MCF 10A (cell line): ENCODE measurements at places on chromosomes 5 and 9. TPM values are rescaled to one million over a fixed set of nuclear protein-coding genes. Genes with fewer than 3 reads are reported as not detected.

GRCh38 chr9:76151267-76151666, 243.0 kb downstream of the RFK start:
- no peak for DNase-seq

DNA sequence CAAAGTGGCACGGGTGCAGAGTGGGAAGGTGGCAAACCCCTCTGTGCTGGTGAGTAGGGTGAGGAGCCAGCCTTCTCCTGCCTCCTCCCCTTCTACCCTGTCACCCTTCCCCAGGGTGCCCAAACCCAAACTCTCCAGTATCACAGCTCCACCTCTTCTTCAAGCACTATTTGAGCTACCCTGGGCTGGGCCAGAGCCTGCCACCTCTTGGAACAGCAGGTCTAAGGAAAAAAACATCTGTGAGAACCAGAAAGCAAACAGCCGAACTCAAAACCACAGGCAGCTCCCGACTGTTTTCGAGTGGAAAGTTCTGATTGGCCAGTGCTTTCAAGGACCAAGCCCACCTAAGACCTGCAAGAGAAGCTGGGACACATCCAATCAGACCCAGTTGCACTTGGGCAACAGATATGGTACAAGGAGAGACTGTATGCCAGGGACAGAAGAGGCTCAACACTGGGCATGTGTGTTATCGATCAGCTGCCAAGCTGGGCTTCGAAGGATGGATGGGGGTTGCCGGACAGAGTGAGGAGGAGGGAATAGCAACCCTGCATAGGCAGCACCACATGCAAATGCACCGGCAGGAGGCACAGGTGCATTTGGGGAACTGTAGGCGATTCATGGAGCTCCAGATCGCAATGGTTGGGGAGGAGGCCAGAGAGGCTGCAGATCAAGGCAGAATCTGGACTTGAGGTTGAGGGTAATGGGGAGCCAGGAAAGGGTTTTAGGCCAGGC, 19.7 kb downstream of the ACSL6 start:
- DNase-seq = no peak

COL15A1 gene
- total RNA-seq = not detected in 2 replicates

PCDHGA10 gene
- total RNA-seq = 1.4 TPM in 2 replicates

DNA sequence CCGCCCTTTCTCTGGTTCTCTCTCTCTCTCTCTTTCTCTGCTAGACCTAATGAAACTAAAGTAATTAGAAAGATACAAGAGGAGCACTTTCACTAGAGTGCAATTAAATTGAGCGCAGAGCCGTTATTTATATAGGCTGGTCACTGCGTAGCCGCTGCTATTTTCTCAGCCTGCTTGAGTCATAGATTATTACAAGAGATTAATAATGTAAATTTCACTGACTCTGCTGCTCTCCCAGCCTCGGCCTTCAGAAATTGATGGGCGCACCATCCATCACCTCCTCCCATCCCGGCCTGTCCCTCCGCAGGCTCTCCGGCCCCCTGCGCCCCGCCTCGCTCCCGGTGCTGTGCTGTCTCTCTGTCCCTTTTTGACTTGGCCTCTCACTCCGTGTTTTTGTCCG, 268.0 kb upstream of the MVB12B start:
- no peak for DNase-seq

- no peak for DNase-seq
Observed at GRCh38 chr5:133116601-133117000, 64.8 kb downstream of the HSPA4 start.

GRCh38 chr5:57406641-57407040, 76.0 kb downstream of the ACTBL2 start:
- no peak for DNase-seq

GRCh38 chr5:8913522-8913921, 632.4 kb downstream of the SEMA5A start:
- no peak for DNase-seq

CTNND2 gene
- total RNA-seq = not detected in 2 replicates

DNA sequence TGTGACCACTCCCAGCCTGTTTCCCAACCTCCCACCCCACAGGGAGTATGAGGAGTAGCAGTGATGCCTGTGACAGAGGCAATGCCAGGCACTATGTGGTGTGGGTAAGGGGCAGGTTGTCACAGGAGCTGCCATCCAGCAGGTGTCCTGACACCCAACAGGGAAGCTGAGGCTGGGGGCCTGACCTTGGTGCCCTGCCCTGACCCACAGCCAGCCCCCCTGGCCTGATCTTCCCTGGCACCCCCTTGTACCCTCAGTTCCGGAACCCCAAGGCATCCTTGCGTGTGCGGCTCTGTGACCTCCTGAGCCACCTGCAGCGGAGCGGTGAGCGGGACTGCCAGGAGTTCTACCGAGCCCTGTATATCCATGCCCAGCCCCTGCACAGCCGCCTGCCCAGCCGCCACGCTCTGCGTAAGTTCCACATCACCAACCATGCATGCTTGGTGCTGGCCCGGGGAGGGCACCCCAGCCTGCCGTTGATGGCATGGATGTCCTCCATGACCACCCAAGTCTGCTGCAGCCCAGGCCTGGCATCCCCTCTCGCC, 14.4 kb downstream of the CARD19 start:
- DNase-seq = no peak

DNA sequence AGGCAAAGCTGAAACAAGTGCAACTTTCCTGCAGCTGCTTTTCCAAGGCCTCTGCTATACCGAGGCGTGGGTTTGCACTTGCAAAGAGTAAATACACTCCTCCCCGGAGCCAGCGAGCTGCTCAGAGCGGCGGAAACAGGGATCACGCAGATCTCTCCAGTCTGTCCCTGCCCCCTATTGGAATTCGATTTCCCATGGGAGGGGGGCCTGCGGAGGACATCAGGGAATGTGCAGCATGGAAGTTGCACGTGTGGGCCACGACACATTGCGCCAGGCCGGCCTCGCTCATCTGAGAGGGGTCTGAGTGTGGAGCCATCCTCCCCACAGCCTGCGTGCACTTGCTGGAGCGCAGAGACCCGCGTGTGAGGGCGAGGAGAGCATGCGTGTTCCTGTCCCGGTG, 104.3 kb upstream of the PHYKPL start:
- DNase-seq = no peak

DNA sequence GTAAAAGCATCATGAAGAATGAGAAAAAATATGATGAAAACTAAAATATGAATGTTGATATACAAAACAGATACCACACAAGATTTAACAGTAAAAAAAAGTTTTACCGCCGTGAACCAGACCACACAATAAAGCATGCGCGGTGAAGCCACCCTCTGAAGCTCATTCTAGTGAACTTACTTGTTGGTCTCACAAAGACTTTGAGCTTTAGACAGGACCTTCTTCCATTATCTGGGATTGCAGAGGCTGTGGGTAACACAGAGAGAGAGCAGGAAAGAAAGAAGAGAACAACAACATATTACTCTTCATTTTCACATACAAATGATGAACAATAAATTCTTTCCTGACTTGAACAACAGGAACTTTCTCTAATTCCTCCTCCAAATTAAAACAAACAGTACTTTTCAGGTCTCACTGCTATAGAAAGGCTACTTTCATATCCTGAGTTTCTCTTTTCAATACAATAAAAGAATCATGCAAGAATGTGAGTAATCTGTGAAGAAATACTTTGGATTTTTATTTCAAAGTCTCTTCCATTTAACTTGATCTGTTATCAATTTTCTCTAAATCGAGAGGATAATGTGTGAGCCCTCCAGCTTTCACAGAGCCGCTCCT, 283.1 kb downstream of the EFNA5 start:
- no peak for DNase-seq

DNA sequence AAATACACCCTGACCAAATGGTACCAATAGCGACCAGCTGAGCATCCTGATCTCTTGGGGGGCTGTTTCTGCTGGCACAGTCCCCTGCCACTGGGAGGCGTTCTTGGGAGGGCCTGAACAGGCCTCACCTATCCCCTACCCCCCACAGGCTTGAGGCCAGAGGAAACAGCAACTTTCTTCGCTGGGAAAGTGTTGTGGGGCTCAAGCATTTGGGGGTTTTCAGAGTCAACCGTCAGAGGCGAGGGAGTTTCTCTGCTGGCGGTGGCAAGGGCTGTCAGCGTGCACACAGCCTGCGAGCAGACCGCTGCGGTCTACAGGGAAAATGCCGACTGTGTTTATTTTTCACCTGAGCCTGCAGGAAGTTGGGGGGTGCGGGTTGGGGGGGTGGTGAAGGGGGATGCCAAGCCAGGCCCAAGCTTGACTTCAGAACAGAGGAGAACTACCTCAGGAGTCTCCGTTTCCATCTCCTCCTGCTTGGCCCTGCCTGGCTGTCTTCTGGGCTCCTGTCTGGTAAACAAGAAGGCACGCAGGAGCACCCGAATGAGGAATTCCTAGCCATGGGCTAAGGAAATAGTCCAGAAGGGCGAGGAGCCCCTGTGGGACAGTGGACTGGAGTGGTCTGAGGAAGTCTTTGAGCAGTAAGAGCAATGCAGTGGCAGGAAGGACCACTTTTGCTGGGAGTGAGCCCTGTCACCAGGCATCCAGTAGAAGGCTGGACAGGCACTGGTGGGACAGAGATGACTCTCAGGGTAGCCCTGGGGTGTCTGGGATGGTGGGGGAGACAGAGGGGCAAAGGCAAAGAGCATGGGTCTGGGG, 18.1 kb downstream of the TCF7 start:
- no peak for DNase-seq

DNA sequence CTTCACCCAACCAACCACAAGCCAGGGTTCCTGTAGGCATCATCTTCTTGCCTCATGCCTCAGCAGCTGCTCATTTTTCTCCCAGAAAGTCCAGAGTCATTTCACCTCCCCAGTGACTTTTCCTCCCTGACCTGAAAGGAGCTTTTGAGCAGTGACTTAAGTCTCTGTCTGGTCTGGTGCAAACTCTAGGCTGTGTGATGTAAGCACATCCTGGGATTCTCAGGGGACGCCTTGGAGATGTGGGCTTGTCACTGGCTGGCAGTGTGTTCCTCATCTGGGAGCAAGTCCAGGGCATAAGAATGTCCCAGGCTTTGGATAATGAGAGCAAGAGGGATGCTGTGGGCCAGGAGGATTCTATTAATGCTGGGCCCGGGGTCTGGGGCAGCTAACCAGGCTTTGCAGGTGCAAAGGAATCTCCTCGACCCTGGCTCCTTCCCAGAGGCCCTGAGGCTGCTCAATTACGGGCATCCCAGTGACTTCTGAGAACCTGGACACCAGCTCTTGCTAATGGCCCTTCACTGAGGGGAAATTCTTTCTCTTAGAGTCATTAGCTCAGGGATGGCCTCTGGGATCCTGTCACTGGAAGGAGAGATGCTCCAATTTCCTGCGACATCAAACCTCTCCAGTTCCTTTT, 211.0 kb upstream of the PANK3 start:
- DNase-seq = no peak

MEIKIN gene
- total RNA-seq = not detected in 2 replicates

PPIP5K2 gene
- total RNA-seq = 29.7 and 35.5 TPM in 2 replicates

PCDHGA12 gene
- 0.79 and 0.91 TPM in 2 replicates for total RNA-seq

NUDT12 gene
- 11.4 and 11.5 TPM in 2 replicates for total RNA-seq

DNA sequence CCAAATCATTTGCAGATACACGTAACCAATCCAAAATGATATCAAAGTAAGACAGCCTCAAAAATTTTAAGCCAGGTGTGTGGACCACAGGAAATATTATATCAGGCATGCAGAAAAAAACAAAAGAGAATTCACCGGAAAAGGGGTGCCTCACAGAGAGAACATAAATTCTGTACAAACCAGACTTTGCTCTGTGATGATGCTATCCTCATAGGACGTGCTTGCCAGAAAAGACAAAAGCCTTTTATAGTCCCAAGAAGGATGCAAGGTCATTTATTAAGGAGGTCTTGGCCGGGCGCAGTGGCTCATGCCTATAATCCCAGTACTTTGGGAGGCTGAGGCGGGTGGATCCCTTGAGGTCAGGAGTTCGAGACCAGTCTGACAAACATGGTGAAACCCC, 16.8 kb upstream of the ATP6V1G1 start:
- DNase-seq = no peak

GRCh38 chr5:156379206-156379605, 52.2 kb downstream of the SGCD start:
- no peak for DNase-seq

DNA sequence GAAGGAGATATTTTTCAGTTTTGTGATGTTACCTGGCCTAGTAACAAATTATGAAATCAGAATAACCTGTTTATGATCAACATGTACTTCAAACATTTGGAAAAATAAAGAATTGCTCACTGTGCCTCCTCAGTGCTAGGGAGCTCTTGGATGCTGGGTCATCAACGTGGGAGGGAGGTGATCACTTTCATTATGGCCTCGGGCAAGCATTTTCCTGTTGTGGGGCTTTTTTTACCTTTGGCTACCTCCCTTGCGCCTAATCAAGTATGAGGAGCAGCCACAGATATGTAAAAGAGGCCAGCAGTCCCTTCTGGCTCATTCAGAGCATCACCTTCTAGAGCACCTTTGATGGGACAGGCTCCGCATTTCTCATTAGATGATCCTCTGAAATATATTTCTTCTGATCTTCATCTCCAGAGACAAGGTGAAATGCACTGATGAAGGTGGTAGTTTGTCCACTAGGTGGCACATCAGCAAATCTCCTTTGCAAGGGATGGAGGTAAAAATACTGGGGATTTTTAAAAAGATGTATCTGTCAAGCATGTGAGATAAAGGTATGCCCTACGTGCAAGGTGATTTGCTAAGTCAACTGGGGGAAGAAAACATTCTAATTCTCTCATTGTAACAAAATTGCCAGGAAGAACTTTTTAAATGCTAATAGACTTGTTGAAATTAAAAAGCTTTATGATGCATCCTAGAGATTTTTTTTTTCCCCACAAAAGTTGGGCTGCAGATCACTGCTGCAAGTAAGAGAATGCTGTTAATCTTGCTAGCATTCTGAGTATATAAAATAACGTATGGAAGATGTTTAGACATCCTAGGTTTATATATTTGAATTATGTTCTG, 218.2 kb downstream of the MAST4 start:
- peak; percentile 69 for DNase-seq

GRCh38 chr9:90706230-90706629, 63.6 kb upstream of the DIRAS2 start:
- no peak for DNase-seq

GDA gene
- not detected in 2 replicates for total RNA-seq

DNA sequence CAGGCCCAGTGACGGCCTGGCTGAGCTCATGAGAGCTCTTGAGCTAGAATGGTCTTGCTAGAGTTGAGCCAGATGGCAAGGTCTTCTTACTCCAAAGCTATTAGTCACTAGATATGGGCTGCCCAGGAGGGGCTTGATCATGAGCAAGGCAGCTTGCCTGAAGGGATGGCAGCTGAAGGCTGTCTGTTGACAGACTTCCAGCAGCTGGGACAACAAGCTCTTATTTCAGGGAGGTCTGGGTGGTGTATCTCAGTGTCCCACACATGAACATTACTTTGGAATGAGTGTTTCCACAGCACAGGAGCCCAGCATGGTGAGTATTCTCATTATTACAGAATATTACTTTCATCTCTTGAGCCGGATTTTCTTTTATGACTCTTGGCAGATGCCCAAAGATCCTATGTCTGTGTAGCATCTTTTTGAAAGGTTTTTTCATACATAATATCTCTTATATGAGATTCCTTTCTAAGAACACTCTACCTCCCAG, 414.1 kb downstream of the ARHGEF28 start:
- DNase-seq = peak; percentile 44

- DNase-seq = no peak
Observed at GRCh38 chr5:149156435-149157083, 15.3 kb downstream of the ABLIM3 start.

GRCh38 chr5:56247592-56247991, 14.5 kb upstream of the ANKRD55 start:
- no peak for DNase-seq

GRCh38 chr5:86979811-86980411, 287.8 kb upstream of the RASA1 start:
- peak; percentile 63 for DNase-seq
